ENCODE measurements at places on chromosomes 13 and 19.
A peak's percentile ranks its signal among the peaks of the same experiment; 100 is the strongest.

DNA sequence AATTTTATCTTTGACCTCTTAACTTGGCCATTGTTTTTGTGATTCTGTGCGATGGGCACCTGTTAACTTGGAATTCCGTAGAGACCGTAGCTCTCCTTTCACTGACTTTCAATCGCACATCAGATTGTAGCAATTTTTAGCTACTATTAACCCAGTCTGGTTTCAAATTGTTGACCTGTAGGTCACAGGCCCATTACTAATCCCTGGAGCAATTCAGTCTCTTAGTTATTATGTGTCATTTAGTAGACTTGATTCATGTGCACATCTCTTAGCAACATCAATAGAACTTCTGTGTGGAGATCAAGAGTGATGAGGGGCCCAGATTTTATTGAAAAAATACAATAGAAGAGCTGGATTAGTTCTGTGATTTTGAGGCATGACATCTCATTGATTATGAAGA lies 549.6 kb upstream of the SLC10A2 start:
- DNase-seq, result no peak

DNA sequence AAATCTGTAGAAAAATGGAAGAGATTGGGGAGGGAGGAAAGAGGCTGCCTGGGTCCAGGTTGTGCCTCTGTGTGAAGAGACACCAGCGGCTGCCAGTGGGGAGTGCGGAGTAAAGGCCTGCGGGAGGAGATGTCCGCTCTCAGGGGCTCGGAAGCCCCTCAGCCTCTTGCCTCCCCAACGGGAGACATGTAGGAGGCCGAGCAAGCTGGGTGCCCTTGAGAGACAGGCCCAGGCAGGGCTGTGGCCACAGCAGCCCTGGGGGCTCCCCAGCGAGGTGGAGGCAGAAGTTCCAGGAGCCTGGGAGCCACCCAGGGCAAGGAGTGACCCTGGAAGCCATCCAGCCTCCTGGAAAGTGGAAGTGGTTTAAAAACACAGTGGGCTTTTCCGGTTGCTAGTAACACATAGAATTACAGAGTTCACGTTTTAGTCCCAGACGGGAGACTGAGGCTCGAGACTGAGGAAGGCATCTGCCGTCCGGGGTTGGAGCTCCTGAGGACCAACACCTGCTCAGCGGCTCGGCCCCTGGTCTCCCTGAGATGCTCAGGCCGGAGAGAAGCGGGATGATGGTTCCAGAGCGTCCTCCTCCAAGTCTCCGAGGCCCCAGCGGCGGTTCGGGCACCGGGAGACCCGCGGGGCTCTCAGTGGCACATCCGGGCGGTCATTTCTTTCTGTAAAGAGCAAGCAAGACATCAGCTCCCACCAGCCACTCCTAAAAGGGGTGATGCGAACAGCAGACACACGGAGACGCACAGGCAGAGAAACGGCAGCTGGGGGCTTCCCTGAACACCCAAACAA lies 21.9 kb upstream of the MKNK2 start:
- no peak for DNase-seq

DNA sequence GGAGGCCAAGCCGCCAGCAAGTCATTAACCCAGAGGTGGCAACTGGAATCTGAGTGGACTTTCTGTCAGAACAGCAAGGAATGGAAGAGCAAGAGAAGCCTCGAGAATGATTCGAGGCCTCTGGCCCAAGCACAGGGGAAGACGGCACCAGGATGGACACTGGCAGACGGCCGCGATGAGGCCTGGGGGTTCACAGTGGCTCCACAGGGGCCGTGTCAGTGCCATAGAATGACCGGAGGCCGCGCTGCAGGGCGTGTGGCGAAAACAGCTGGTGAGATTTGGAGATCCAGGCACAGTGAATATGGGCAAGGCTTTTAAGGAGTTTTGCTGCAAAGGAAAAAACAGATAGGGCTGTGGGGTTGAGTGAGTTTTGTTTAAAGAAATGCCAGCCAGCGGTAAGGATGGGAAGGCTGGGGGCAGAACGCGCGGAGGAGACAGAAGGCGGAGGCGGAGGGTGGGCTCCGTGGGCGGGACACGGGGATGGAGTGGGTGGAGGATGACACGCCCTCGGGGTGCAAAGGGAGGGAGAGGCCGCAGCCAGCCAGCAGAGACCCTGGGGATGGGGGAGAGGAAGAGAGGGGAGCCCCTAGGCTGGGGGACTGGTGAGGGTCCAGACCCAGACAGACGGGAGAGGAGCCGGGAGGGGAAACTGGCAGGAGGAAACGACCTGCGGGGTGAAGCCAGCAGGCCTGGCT lies 130.5 kb downstream of the RNF17 start:
- DNase-seq, result no peak

DNA sequence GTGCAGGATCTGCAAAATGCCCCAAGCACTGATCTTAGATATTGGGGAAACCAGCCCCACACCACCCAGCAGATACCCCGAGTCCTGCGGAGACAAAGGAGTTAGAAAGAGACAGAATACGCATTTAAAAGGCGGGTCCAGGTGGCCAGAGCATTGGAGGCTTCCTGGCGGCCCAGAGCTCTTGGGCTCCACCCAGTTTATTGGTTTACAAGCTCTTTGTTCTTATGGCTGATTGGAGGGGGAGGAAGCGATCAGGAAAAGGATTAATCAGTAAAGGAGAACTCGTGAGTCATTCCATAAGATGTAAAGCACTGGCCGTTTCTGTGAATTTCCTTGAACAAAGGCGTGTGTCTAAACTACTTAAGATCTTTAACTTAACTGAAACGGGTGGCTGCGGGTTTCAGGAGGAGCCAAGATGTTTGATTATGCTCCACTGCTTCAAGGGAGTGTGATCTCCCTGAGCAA lies 926 bp downstream of the ZNF587 start:
- DNase-seq, result no peak

DNA sequence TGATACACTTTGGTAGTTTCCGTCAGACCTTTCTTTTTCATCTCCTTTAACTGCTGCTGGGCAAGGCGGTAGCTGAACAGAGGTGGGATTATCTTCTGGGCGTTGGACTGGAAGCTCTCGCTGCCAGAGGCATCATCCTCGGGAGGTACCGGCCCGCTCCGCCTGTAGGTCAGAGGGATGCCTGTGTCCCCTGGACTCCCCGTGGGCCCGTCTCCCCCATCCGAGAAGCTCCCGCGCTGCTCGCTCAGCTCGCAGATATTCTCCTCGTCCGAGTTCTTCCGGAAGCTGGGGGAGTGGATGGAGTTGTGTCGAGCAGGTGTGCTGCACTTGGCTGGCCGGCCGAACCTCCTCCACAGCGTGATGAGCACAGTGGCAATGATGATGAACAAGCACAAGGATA lies 27.7 kb downstream of the THSD1 start:
- no peak for DNase-seq

DNA sequence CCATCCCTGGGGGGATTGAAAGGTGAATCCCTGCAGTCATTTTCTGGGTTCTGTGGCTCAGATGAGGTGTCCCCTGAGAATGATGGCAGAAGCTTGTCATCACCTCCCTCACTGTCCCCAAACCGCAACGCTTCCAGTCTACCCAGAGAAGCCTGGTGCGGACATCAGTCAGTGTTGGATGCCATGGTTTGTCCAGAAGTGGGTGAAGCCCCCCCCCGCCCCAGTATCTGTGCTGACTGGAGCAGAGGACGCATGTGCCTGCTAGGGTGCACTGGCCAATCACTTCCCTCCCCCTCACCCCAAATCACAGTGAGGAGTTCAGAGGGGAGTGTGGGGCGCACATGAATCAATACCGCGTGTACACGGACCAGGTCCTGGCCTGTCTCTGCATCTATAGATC lies 150.5 kb downstream of the TEX29 start:
- no peak for DNase-seq

- peak; percentile 72 for DNase-seq
Observed at GRCh38 chr19:33282036-33282671, 20.2 kb downstream of the CEBPA start.

DNA sequence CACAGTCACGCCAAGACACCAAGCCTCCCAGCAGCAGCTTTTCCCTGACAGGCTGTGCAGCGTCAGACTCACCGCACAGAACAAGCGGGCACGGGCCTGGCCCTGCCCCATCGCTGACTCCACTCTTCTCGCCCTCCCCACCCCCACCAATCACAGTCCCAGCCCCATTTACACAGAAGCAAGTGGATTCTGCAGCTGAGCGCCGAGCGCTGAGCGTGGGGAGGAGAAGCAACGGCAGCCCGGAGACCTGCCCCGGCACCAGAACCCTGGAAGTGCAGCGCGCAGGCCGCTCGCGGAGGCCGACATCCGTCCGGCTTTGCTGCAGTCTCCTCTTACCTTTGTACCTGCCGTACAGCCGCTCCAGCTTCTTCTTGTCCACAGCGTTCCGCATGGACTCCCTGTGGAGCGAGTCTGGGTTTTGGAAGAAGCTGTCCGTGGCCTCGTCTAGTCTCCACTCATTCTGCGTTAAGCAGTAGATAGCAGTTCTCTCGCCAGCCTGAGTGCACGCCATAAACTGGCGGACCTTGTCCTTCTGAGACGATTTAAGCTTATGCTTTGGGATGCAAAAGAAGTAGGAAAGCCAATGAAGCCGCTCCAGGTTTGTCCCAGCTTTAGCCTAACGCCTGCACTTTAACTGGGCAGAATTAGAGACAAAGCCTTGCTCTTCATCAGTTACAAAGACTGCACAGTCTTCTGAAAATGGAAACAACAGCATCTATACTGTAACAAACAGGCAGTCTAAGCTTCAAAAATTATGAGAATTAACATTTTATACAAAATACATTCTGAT lies 6.8 kb downstream of the DCUN1D2 start:
- no peak for DNase-seq

DNA sequence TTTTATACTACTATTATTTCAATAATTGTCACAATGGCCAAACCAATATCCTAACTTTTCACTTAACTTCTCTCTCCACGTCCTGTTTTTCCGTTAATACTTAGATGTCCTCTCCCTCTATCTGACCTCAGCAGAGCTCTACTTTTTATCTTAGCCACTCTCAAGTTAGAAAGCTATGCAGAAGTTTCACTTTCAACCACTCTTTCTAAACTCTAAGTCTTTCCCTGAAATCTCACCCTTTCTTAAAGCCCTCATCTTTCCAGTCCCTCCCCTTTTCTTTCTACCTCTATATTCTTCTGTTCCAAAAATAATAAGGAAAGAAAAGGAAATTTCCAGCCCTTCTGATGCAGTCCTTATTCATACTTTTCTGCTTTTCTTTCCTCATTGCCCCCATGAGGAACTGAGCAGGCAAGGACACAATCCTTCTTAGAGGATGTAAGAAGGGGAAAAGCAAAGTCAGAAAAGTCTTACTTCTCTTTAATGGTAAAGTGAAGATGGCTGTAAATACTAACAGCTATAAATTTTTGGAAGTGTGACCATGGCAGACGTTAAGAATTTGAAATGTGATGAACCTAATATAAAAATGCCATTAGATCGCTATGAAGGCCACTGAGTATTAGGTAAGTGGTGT lies 23.0 kb downstream of the FAM216B start:
- DNase-seq, result no peak

DNA sequence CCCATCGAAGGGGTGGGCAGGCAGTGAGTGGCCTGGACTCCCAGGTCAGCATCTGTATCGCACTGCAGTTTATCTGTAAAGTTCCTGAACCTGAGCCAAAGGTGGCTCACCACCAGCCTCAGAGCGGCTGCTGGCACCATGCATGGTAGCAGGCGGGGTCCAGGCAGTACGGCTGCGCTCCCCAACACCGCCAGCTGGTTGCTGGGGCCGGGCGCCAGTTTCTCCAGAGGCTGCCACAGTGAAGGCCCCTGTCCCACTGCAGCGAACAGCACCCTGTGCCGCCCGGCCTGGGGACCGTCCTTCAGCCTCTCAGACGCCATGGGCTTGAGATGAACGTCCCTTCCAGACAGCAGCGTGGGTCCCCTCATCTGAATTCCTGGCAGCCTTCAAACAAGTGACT lies 109.8 kb downstream of the KDM4B start:
- no peak for DNase-seq

DNA sequence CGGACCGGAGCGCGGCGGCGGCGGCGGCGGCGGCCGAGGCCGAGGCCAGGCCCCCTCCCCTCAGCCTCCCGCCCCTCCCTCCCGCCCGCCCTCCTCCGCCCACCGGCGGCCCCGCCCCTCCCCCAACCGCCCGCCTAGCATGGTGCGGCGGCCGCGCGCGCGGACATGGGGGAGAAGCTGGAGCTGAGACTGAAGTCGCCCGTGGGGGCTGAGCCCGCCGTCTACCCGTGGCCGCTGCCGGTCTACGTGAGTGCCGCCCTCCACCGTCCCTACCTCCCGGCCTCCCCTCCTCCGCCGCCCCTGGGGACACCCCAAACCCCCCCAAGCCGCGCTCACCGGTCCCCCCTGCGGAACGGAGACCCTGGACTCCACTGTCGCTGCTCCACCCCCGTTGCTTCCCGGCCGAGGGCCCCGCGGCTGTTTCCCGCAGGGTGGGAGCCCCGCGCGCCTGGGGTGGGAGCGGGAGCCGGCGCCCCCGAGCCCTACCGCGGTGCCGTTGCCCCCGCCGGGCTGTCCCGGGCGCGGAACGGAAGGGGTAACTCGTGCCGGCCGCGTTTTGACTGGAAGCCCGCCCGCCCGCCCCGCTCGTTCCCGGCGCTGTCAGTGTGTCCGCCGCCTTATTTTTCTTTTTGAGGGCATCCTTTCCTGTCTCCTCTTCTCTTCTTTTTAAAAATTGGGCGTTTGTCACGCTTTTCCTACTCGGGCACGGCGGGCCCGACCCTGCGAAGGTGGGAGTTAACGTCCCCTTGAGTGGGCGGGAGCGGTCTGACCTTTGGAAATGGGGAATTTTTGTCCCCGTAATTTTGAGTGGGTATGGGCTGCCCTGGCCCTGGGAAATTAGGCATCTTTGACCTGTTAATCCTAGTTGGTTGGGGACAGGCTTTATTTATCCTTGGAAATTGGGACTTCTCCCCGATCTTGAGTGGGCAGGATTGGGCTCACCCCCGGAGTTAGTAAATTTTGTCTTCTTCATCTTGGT lies 576 bp downstream of the DOT1L start:
- no peak for DNase-seq

All from NB4 (cell line).